HT-29 (cell line): ENCODE measurements at places on chromosomes 2 and 18.

- DNase-seq = no peak
These were observed 71.6 kb upstream of the CHRNA1 start for GRCh38 chr2:174835797-174836255.

GRCh38 chr2:117771969-117772630 is 42.4 kb upstream of the DDX18 start:
- peak; percentile 54 for DNase-seq

- peak; percentile 40 for DNase-seq
These were observed 856 bp downstream of the ACAA2 start for GRCh38 chr18:49812286-49813068.

- DNase-seq = no peak
These were observed 95.3 kb upstream of the ID2 start for GRCh38 chr2:8586457-8587051.

DNA sequence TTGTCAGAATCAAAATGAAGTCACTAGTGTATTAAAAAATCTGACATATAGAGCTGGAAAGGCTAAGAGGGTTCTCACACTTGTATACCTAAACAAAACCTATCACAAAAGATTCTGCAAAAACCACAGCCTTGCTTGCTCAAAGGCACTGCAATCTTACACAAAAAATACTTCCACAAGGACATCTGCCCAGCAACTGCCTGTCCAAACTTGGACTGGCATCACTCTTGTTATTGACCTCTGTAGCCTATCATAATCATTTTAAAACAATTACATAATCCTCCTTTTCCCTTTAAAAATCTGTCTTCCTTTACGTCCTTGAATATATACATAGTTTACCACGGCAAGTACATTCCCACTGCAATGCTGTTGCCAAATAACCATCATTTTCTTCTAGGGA is 19.9 kb downstream of the CHMP3 start:
- DNase-seq = no peak

DNA sequence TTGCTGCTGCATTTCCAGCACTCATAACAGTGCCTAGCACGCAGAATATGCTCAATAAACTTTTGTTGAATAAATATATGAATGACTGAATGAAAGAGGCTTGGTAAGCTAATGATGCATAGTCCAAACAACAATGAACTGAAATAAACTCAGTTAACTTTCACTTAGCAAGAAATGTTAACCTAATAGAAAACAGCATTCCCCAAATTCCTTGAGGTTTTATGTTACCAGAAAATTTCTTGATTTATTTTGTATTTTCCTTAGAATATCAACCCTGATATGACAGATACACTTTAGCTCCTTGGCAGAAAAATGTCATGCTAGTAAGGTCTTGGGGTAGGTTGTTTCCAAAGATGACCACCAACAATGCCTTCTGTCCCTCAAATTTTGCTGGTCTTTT is 217.4 kb downstream of the KCNE4 start:
- no peak for DNase-seq

- no peak for DNase-seq
These were observed 270.5 kb downstream of the ACTR3 start for GRCh38 chr2:114160263-114160981.

GRCh38 chr2:33696234-33696633 is 97.1 kb upstream of the FAM98A start:
- DNase-seq = no peak

GRCh38 chr2:1628893-1629292 is 115.4 kb downstream of the PXDN start:
- DNase-seq = peak; percentile 45

GRCh38 chr2:86297382-86298147 is 39.9 kb downstream of the REEP1 start:
- no peak for DNase-seq

GRCh38 chr2:54599914-54600313 is 123.5 kb upstream of the EML6 start:
- DNase-seq = no peak

GRCh38 chr2:195505701-195506100 is 151.3 kb upstream of the SLC39A10 start:
- DNase-seq = no peak

GRCh38 chr18:50162486-50163304 is 32.3 kb downstream of the MYO5B start:
- no peak for DNase-seq

DNA sequence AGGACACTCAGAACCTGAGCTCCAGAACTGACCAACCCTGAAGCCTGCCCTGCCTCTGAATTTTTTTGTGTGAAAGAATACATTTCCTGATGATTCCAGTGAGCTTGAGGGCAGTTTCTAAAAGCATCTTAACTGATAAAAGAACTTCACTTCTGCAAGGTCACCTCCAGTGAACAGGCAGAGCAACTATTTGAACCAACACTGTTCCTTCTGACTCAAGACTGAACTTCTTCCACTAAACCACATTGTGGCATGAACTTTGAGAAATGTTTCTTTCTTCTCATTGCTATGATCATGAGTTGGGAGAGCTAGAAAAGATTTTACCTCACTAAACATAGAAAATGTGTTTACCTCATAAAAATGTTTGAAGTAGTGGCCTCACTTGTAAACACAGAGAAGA is 83.8 kb upstream of the SERTAD2 start:
- no peak for DNase-seq

GRCh38 chr2:197195518-197195917 is 115.1 kb downstream of the ANKRD44 start:
- DNase-seq = no peak

DNA sequence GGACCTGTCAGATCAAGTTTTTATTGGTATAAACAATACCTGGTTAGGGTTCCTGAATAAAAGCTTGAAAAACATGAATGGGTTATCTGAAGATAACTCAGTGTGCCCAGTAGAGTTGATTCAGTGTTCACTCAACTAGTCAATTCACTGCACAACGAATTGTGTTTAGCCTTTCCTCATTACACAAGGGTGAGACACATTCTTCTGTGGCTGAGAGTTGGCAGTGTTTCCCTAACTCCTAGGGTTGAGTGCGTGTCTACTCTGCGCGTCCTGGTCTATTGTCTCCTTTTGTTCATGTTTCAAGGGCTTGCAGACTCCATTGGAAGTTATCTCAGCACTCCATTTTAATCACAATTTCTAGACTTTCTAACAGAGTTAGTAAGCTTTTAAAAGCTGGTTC is 32.8 kb upstream of the TMEM178A start:
- DNase-seq = no peak

DNA sequence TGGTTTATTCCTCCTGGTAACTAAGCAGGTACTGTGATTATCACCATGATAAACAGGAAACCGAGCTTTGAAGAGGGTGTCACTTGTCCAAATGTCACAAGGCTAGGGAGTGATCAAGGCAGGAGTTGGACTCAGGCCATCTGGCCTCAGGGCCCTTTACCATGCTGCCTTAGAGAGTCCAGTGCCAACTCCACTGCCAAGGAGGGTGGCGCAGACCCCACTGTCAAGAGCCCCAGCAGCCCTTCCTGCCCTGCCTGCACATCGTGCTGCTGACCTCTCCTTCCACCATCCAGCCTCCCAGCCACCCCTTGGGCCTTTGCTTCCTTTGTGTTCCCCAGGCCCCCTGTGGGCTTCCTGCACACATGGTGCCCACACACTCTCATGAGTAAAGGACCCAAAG is 48.3 kb downstream of the TNS1 start:
- no peak for DNase-seq
